ENCODE measurements at places on chromosomes 7 and 10.

DNA sequence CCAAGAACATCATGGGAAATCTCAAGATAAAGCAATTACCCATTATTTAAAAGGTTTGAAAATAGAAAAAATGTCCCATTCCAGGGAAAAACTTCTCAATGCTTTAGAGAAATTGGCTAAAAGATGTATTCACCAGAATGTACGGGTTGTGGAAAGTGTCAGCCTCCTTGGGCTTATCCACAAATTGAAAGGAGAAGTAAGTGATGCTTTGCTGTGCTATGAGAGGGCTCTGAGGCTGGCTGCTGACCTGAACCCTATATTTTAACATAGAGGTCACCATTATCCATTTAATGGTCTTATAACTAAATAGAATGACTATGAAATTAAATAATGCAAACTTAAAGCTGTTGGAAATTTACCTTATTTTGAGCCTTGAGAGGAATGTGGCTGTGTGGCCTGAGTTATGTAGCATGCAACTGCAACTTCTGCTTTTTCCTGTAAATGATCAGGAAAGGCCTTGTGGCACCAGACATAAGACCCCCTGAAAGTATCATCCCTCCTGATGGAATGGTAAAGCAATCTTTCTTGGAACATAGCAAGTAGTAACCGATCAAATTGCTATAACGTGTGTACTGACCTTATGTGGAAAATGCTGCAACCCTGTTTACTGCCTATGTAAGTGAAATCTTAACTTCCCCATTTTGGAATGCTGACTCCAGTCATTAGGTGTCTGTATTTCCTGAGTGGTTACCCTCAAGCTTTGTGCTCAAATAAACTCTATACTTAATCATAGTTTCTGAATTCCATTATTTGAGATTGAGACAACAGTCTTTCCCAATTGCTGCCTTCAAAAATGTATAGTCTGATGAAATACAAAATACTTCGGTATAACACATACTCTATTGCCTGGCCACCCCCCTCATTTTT is 6.9 kb downstream of the IFIT1B start:
- no peak for DNase-seq

DNA sequence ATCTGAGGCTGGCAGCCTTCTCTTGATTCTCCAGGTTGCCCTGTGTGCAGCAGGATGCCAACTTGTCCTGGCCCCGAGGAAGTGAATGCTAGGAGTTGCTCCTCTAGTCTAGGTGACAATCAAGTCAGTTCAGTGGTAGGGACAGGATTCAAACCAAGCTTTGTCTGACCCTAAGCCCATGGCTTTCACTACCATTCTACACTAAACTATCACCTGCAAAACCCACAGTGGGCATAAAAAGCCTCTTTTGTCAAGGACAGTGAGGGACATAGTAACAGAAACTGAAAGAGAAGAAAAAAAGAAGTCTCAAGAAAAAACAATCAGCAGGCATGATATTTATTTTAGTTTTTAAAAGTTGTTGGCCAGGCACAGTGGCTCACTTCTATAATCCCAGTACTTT is 33.5 kb downstream of the KCNMA1 start:
- no peak for DNase-seq

DNA sequence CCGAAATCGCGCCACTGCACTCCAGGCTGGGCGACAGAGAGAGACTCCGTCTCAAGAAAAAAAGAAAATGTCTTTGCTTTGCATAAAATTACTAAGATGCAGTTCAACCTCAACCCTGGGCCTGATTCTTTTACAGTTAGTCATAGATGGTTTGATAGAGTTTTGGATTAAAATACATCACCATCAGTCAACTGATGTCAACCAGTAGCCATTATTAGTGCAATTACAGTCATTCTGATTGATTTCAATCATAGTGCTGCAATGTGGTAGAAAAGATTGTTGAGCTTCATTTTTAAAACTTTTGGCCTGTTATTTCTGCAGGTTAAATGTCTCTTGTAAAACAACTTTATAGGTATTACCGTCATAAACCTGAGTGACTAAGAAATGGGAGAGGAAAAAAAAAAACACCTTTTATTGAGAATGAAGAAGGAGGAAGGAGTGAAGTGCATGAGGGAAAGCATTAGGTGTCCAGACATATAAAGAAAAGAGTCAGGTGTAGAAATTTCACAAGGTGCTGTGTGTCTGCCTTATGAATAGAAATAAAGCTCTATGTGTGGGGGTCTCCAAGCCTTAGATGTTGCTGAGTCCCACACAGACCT is 150.6 kb downstream of the TRIL start:
- DNase-seq = no peak

DNA sequence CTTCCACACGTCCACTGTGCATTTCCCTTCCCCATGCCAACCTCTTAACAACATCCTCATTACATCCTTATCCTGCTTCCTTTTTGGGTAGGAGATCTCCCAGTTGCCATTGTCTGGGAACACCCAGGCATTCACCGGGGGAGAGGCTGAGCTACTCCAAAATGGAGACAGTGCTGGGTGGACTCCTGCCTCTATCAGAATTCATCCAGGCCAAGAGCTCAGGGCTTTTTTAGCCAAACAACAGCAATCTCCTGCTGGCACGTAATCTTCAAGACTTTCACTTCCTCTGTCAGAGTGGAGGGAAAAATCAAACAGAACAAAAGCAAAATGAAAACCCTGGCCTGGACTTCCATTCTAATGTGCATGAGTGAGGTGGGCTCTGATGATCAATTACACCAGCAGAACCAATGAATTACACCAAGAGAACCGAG is 245.0 kb downstream of the PRPF18 start:
- DNase-seq = no peak

GRCh38 chr10:61984803-61985418 is 83.4 kb downstream of the ARID5B start:
- DNase-seq = no peak

DNA sequence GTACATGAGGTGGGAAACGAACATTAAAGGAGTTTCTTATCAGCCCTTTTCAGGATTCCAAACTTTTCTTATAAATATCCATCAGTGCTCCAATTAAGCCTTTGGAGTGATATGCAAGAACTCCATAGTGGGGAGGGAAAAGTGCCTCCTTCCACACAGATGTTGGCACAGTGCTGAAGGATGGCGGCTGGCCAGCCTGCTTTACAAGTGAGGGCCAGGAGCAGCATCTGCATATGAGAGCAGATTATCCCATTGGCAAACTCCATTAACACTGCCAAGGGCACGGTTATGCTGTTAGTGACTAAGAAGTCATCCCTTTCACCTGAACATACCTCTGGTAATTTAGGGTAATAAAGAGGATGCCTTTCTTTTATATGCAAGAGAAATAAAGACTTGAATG is 543.1 kb downstream of the CNTNAP2 start:
- DNase-seq = no peak

DNA sequence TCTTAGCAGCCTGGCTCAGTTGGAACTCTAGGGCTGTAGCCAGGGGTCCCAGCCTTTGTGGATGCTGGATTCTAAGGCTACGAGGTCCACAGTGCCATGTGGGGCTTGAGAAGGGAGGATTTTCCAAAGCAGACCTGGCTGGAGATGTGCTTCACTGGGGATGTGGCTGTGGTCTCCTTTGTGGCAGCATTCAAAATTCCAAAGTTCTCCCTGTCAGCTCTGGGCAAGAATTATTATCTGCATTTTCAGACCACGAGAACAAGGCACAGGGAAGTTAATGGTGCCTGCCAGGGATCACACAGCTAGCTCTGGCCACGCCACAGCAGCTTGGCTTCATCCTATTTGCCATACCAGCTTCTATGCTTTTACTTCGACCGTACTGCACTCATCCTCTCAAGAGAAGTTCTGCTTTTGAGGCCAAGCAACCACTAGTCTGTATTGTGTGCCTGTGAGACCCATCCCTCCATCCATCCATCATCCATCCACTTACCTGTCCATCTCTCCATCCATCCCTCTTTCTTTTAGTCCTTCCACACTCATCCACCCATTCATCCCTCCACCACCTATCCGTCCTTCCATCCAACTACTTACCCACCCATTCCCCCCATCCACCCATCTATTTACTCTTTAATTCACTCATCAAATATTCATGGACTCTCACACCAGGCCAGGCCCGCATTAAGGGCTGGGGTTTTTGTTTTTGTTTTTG is 71.5 kb downstream of the ZMIZ1 start:
- DNase-seq = no peak

- no peak for DNase-seq
Measured at GRCh38 chr7:151758622-151759540, 118.0 kb downstream of the PRKAG2 start.

GRCh38 chr10:81848514-81848913 is 26.5 kb upstream of the NRG3 start:
- no peak for DNase-seq

DNA sequence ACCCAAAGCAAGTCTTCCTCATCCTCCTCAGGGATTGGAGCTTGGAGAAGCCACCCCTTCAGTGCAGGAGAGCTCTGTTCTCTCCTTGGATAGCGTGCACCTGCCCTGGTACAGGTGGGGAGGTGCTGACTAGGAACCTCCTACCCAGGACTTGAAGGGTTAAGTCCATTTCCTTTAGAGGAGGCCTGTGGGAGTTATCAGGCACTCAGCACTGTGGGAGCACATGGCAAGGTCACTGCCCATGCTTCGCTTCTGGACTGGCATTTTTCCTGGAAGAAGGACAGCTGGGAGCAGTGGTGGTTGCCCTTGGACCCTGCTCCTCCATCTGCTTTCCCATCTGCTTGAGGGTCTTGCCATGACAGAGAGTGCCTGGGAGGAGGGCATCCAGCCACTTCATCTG is 142.8 kb downstream of the CXCL12 start:
- DNase-seq = no peak

GRCh38 chr7:5692845-5693278 is 88.6 kb downstream of the RNF216 start:
- DNase-seq = no peak

Measured in activated CD4-positive, alpha-beta memory T cell treated with anti-CD3 and anti-CD28 coated beads, Interleukin-2, amount 10 ng/mL, durations not matched to agents 7 days and 5 days (primary cell).